Activated T-cell treated with anti-CD3 and anti-CD28 coated beads for 1 hour (primary cell): ENCODE measurements at places on chromosomes 5 and 9.

GRCh38 chr5:139668924-139669661 is 20.9 kb downstream of the CXXC5 start:
- DNase-seq = no peak

DNA sequence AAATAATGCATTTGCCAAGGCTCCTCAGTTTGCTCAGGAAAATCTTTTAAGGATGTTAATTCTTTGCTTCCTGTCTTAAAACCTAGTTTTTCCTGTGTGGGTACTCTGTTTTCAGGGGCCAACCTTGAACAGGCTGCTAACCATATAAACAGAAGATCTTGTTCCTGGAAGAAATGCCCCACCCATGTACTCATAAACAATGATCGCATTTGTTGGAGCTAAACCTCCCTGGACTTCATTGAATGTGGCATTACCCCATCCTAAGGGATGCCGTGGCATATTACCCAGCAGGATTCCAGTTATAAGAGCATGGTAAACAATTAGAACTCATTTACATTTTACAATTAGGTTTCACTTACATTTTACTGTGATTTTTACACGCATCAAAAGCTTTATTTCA is 436.0 kb downstream of the ZNF608 start:
- DNase-seq = no peak

- DNase-seq = no peak
Observed at GRCh38 chr9:136409557-136410455, 608 bp downstream of the ENTR1 start.

DNA sequence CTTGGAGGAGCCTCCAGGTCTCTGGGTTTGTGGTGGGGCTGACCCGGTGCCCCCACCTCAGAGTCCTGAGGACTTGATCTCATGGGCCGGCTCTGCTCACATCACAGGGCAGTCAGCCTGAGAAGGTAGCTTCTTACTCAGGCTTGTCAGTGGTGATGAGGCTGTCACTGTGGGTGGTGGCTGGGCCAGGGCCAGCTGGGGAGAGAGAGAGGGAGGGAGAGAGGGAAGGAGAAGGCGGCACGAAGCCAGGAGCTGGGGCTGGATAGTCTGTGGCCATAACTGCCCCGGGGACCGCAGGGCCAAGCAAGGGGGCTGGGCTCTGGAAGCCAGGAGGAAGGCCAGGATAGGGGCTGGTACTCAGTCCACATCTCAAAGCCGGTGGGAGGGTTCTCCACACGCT is 6.5 kb downstream of the NTNG2 start:
- no peak for DNase-seq

- DNase-seq = no peak
Observed at GRCh38 chr9:14396171-14396570, 82.2 kb upstream of the NFIB start.

DNA sequence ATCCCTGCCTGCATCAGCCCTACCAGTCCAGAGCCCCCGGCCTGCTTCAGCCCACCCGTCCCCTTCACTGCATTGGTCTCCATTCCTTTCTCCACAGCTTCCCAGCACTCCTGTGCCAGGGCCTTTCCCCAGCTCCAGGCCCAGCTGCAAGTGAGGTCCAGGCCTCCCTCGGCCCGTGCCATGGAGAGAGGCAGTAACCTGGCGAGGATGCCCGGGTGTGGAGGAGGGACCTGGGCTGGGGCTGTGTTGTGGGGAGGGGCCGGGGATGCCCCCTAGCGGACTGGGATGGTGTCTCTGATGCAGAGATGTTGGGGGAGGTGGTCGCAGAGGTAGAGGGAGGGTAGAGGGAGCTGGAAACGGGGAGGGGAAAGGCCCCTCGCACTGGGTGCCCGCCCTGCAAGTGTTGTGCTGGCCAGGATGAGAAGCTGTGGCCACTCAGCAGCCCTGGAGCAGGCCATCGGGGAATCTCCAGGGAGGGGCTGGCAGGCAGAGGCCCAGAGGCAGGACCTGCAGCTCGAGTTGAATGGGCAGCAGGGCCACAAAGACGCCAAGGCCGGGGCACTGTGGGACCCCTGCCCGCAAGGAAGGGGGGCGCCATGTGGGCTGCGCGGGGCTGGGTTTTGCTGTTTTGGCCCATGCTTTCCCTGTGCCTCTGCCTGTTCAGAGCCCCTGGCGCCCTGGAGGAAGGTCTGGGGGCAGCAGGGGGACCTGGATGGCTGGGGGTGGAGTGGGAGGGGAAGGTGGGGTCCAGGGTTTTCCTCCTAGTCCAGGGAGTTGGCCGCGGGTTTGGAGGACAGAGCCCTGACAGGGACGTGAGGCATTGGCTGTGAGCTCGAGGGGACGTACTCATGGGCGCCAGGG is 26.0 kb upstream of the NKD2 start:
- no peak for DNase-seq

GRCh38 chr9:78292026-78292425 is 4.9 kb upstream of the PSAT1 start:
- DNase-seq = no peak
